Muscle of leg (tissue), 16 donors: ENCODE measurements at places on chromosomes 7 and 10. TPM values are rescaled to one million over a fixed set of nuclear protein-coding genes. Genes with fewer than 3 reads are reported as not detected.

MRLN gene
- 254 TPM for total RNA-seq

RSPH10B gene
- 0.31 TPM for total RNA-seq

- DNase-seq, result no peak
Observed at GRCh38 chr7:77797734-77798393, 370 bp downstream of the TMEM60 start.

DNA sequence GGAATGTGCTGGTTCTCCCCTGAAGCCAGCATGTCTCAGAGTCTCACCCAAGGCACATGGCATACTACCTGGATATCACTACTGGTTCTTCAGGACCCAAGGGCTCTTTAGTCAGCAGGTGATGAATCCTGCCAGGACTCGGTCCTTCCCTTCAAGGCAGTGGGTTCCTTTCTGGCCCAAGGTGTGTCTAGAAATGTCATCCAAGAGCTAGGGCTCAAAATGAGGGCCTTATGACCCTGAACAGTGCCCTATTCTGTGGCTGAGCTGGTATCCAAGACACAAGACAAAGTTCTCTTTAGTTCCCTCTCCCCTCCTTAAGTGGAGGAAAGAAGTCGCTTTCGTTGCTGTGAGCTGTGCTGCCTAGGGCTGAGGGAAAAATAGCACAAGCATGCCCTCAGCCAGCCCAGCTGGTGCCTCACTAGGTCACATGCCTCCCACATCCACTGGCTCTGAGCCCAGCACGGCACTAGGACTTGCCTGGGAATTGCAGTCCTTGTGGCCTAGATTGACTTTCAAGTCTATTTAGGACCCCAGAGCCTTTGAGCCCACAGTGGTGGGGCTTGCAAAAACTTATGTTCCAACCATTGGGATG, 106.0 kb downstream of the BMS1 start:
- peak; percentile 43 for DNase-seq

- DNase-seq, result peak; percentile 45
Observed at GRCh38 chr7:114653364-114654088, 238.9 kb downstream of the FOXP2 start.

GRCh38 chr10:22900841-22901601, 26.8 kb upstream of the ARMC3 start:
- peak; percentile 13 for DNase-seq

GRCh38 chr10:120943542-120943941, 92.4 kb downstream of the WDR11 start:
- no peak for DNase-seq
